ENCODE measurements at places on chromosomes 4 and X.

GRCh38 chr4:106344647-106344970 is 24.0 kb downstream of the GIMD1 start:
- DNase-seq: no peak

DNA sequence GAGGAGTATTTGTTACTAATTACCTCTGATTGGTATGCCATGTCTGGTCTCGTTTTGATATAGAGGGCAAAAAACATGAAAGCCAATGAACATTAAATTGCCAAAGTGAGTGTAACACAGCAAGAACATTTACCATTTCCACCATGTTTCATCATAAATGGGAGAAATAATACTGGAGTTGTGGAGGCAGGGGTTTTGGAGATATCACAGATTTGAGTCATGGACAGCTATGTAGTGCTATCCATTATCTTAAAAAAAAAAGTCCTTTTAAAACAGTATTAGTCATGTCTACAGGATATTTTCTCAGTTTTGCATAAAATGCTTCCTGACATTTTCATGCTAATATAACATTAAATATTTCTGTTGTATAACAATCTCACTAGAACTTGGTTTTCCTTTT is 301.2 kb downstream of the IL1RAPL1 start:
- no peak for DNase-seq

- DNase-seq: no peak
Observed at GRCh38 chrX:32847921-32848320, 363.4 kb downstream of the DMD start.

DNA sequence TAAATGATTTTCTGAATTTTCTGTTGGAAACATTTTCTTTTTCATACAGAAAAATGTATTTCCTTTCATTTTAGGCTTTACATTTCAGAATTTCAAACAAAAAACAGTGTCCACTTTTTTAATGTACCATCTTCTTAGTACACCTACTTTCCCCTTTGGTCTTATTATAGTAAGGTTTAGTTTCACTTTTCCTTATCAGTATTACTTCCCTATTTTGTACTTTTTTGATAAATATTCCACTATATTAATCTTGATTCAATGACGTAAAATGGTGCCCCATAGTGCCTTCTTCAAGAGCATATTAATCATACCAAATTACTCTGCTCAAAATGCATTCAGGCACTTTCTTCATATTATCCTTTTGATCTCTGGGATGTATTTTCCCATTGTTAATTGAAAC is 52.5 kb downstream of the BANK1 start:
- DNase-seq: no peak

- DNase-seq: no peak
Observed at GRCh38 chr4:63211776-63212479, 1197.3 kb downstream of the TECRL start.

DNA sequence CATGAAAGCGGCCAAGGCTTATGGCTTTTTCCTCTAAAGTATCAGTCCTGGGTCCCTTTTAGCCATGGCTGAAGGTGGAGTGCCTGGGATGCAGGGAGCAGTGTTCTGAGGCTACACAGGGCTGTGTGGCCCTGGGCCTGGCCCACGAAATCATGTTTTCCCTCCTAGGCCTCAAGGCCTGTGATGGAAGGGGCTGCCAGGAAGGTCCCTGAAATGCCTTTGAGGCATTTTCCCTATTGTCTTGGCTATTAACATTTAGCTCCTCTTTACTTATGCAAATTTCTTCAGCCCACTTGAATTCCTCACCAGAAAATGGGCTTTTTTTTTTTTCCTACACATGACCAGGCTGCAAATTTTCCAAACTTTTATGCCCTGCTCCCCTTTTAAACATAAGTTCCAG is 657.0 kb downstream of the DACH2 start:
- no peak for DNase-seq

DNA sequence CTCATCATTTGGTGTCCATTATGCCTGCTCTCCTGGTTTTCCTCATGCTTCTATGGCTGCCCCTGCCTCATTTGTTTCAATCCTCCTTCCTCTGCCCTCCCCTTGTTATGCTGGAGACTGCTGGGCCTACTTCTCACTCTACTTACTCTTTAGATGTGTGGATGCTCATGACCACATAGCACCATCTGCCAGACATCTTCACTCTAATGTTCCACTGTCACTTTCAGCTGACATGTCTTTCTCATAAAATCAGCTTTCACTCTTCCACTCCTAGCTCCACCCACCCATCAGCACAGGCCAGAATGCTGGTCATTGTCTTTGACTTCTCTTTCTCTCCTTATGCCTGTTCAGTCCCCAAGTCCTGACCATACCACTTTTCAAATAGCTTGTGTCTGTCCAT is 86.8 kb downstream of the REPS2 start:
- no peak for DNase-seq

DNA sequence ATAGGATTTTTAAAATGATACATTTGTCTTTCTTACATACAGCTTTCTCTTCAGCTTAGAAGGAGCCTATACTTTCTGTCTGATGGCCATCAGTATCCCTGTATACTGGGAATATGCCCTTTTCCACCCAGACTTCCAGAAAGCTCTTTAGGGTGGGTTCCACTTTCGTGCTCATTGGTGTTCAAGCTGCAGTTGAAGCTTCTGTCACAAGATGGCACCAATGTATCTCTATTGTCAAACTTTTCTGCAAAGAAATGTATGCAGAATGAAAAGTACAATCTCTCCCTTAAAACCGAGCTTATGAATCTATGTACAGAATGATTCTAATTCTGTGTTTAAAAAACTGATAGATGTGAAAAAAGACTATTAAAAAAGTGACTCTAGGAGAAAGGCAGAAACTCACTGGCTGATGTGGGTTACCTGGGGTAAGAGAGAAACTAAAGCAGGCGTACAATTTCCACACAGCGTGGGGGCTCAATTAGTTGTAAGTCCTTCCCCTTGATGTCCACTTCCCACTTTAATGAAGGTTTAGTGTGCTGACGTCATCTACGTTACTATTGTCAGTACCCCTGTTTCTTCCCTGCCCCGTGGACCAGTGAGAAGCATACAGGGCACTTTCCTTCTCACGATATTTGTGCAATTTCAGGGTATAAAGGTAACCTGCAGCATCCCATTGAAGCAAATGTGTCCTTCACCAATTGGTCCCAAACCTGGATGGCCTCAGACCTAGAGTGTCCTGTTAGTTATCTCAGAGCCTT is 57.3 kb upstream of the TCEAL2 start:
- DNase-seq: peak; percentile 7

GRCh38 chr4:997375-998071 is 4.3 kb upstream of the SLC26A1 start:
- peak; percentile 75 for DNase-seq

- no peak for DNase-seq
Observed at GRCh38 chr4:133620555-133620954, 471.5 kb downstream of the PCDH10 start.

Data from AG08396 (cell line).